ENCODE measurements at places on chromosomes 2 and 18.

GRCh38 chr2:128686497-128686859 is 367.8 kb upstream of the HS6ST1 start:
- DNase-seq = no peak

DNA sequence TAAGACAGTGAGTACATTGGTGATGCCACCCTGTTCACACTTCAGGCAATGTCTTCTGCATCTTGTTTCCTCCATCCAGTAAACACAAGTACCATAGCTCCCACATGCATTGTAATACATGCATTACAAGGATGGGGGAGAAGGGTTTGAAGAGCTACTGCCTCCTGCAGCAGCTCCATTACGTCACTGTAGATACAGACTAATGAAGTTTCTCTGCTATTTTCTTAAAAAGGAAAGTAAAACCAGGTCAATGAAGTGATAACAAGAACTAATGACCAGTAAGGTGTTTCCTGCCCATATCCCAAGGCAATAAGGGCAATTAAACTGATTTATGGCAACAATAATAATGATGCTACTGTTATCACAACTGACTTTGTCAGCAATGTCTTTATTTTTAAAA is 18.2 kb upstream of the BBS5 start:
- no peak for DNase-seq

DNA sequence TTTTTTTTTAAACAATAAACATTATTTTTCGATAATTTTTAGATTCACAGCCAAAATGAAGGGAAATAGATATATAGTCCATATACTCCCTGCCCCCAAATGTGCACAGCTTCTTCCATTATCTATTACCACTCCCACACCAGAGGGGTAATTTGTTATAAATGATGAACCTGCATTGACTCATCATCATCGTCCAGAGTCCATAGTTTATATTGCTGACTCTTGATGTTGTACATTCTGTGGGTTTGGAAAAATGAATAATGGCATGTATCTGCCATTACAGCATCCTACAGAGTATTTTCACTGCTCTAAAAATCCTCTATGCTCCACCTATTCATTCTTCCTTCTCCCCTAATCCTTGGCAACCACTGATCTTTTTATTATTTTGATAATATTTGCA is 121.5 kb downstream of the LTBP1 start:
- DNase-seq = no peak

DNA sequence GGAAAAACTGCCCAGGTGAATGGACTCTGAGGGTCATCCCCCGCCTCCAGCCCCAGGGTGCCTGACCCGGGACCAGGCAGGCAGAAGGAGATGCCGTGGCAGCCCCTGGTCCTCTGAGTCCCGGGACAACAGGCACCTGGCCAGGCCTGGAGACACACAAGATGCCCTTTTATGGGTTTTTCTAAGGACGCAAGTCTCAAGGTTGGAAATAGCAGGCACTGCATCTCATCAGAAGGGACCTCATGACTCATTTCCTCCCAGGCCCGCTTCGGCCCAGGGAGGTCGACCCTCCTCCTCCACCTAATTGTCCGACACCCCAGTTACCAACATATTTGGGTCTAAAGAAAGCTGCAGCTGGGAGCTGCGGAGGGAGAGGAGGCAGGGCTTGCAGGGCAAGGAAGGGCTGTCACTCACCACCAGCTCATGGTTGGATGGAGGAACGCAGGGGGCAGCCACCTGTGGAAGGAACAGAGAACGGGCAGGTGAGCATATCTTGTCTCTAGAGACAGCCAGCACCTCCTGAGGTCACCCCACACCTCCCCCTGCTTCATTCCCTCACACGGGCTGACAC is 82.9 kb downstream of the TNS1 start:
- no peak for DNase-seq

DNA sequence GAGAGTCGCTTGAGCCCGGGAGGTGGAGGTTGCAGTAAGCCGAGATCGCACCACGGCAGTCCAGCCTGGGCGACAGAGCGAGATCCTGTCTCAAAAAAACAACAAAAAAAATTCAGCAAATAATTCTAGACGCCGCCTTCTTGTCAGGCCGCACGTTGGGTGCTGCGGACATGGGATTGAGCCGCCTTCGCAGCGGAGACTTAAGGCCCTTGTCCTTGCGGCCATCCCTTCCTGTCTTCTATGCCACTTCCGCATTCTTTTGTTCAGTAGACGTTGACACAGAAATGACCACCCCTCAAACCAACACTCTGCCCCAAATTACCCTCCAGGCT is 15.8 kb downstream of the PTPN18 start:
- no peak for DNase-seq

DNA sequence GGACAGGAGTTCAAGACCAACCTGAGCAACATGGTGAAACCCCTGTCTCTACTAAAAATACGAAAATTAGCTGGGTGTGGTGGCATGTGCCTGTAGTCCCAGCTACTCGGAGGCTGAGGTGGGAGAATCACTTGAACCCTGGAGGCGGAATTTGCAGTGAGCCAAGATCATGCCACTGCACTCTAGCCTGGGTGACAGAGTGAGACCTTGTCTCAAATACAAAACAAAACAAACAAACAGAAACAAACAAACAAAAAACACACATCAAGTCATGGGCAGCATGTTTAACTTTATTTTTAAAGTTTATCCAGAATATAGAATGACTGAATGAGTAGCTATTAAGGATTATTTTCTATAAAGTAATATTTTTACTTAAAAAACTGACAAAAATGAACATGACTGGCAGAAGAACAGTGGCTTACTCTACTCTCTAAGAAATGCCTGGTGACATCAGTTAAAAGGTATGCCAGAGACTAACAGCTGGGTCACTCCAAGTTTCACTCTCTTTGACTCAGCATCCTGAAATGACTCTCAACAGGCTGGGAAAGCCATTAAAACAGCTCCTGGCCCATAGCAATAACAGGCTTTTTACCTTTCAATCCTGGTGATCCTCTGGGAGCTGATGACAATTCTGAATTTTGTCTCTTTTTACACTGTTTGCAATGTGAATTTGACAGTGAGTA is 281.6 kb upstream of the STON1 start:
- DNase-seq = no peak

- no peak for DNase-seq
These were observed 311.6 kb downstream of the STK39 start for GRCh38 chr2:167935803-167936110.

- no peak for DNase-seq
These were observed 3.8 kb upstream of the OSR1 start for GRCh38 chr2:19362094-19362754.

- no peak for DNase-seq
These were observed 18.6 kb downstream of the THAP4 start for GRCh38 chr2:241618296-241618805.

GRCh38 chr2:101076581-101076980 is 74.5 kb downstream of the RPL31 start:
- no peak for DNase-seq

Data from stimulated activated CD4-positive, alpha-beta T cell treated with anti-CD3 and anti-CD28 coated beads, Interleukin-4, amount 100 ng/mL, for 48 hours (primary cell).